Vein endothelial cell (primary cell): ENCODE measurements at places on chromosomes 12 and 14. TPM values are rescaled to one million over a fixed set of nuclear protein-coding genes. Genes with fewer than 3 reads are reported as not detected.

Gene GTF2A1
- 30.4 and 37.1 TPM in 2 replicates for total RNA-seq

Gene SYCP3
- total RNA-seq = 0.33 and 0.67 TPM in 2 replicates

Gene GARIN6
- not detected in 2 replicates for total RNA-seq

Gene KIF21A
- 9.8 and 12.8 TPM in 2 replicates for total RNA-seq

Gene SLC38A6
- 28.4 and 34.4 TPM in 2 replicates for total RNA-seq

Gene DPPA3
- not detected in 2 replicates for total RNA-seq

Gene MYBPC1
- total RNA-seq = not detected in 2 replicates
